H1 (cell line): ENCODE measurements at places on chromosomes 11 and 22.

DNA sequence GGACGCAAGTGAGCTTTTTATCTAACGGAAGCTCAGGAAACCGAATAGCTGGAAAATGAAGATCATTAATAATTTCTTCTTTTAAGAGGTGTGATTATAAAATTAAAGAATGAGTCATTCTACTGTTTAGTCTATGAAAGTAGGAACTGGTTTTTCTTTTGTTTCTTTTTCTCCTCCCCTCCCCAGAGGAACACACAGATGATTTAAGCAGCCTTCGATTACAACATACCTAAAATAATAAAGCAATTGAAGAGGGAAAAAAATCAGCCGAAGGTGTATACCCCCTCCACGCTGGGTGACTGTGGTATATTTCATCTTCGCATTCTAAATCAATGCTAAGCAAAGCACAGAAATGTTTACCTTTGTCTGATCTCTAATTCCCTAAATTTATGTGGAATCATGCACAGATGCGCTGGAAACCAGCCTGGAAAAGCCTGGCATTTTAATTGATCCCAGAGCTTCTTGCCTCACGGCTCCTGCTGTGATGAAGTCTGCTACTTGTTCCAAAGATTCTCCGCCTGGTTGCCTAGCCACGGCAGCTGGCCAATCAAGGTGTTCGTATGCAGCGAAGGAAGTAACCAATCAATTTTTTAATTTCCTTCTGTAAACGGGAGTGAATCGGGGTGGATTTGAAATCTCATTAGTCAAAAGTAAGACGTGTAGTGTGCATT is 133.9 kb downstream of the FANCF start:
- no peak overlapping the region for H3K4me3 ChIP-seq
- H3K27ac ChIP-seq = no peak overlapping the region
- no peak for DNase-seq
- H3K36me3 ChIP-seq = no peaks in the 10 kb centered on the region
- no peaks in the 10 kb centered on the region for H3K4me1 ChIP-seq
- no peaks in the 10 kb centered on the region for H3K27me3 ChIP-seq

DNA sequence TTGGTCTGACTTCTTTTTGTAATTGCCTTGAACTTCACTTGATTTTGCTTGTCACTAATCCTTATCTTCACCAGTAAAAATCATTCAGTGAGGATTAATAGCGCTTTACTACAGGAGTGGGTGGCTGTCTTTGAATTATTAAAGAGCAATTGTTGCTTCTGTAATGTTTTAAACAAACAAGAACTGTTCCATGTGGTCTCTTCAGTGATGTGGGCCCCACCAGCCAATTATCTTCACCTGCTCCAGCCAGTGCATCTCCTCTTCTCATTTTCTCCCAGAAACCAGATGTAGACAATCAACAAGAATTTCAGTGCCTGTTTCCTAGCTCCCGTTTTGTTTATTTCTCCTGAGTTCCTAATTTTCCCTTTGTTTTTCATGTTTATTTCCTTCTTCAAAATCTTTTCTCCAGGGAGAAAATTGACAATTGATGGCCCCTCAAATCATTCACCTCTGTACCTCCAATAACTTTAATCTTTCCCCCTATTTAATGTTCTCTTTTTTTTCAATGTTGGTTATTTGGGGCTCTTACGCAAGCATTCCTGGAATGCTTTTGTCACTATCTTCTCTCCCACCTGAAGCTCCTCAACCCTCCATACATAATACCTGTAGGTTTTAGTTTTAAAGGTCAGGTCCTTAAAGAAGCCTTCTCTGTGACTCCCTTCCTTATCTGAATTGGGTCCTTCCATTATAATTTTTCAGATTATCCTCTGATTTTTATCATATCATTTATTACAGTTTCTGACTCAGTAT is 115.1 kb downstream of the ARFGAP2 start:
- H3K36me3 ChIP-seq = no peaks in the 10 kb centered on the region
- peaks cover 13% of the 10 kb centered on the region; the same call in 1 of the 2 replicates for H3K4me1 ChIP-seq
- DNase-seq = no peak

- H3K27ac ChIP-seq = no peak overlapping the region; the same call in 1 of the 2 replicates
- no peak for DNase-seq
- peaks cover 3% of the 10 kb centered on the region; the same call in 1 of the 2 replicates for H3K36me3 ChIP-seq
- H3K4me1 ChIP-seq = no peaks in the 10 kb centered on the region; the same call in 1 of the 2 replicates
- H3K27me3 ChIP-seq = no peaks in the 10 kb centered on the region
Observed at GRCh38 chr11:126188332-126189108, 22.9 kb downstream of the RPUSD4 start.

DNA sequence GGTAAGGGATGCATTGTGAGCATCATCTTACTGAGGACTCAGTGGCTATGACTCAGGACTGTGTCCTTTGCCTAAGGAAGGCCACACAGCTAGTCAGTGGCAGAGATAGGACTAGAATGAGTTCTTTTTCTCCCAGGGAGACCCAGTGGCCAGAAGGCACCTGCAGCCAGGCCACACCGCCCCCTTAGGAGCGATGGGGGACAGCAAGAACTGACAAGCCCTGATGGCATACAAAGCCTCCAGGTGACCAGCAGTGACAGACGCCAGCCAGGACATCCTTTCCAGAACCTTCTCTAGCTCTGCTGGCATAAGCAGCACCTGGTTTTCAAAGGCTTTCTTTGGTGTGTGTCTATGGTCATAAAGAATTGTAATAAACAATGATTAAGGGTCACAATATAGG is 240.1 kb downstream of the ST3GAL4 start:
- peaks cover 10% of the 10 kb centered on the region for H3K4me1 ChIP-seq
- no peak for DNase-seq
- no peaks in the 10 kb centered on the region for H3K27me3 ChIP-seq
- H3K4me3 ChIP-seq = no peak overlapping the region
- H3K36me3 ChIP-seq = no peaks in the 10 kb centered on the region

DNA sequence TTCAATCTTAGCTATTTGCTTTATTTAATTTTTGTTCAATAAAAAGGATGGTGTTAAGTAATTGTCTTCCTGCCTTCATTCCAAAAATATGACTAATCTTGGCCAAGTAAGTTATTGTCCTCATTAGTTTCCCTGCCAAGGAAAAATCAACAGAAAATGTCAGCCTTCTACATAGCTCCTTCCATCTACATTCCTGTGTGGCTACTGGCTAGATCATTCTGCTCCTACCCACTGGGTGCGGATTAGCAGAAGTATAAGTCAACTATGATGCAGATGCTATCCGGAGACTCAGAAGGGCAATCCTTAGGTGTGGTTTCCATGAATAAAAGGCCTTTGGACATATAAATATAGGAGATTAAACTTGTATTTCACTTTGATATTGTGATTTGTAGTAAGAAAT is 154.4 kb downstream of the SBF2 start:
- no peaks in the 10 kb centered on the region for H3K36me3 ChIP-seq
- no peak overlapping the region for H3K4me3 ChIP-seq
- H3K27ac ChIP-seq = no peak overlapping the region
- no peaks in the 10 kb centered on the region for H3K4me1 ChIP-seq
- no peak for DNase-seq
- no peaks in the 10 kb centered on the region for H3K27me3 ChIP-seq

GRCh38 chr22:46171940-46172339 is 21.6 kb downstream of the PPARA start:
- H3K27me3 ChIP-seq = no peaks in the 10 kb centered on the region
- no peak overlapping the region for H3K27ac ChIP-seq
- no peak for DNase-seq
- H3K4me1 ChIP-seq = no peaks in the 10 kb centered on the region
- H3K4me3 ChIP-seq = no peak overlapping the region
- no peaks in the 10 kb centered on the region for H3K36me3 ChIP-seq

DNA sequence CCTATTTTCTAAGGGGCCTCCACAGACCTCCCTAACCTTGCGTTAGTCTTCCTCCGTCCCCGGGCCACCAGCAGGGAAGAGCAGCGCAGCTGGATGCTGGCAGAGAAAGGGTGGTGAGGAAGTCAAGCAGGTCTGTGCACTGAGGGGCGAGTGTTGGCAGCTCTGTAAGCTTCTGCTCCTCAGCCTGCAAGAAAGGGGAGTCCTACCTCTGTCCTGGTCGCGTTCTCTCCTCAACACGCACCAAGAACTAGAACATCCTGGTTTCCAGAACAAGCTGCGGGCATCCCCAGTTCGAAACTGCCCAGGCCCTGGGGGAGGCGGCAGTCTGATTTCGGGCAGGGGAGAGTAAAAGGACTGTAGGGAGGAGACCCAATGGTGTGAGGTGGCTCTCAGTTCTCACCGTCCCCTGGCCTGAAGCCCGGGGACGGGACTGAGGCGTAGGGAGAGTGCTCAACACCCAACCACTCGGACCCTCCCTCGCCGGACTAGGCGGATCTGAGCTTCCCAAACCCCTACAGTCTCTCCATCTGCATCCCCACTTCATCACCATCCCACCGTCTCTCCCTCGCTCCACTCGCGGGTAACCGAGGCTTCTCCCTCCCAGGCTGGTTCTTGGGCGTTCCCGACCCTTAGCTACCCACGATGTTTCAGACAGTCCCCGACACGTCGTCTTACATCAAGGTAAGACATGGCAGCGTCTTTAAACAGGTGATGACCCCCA is 7.7 kb upstream of the FLI1 start:
- H3K4me1 ChIP-seq = peaks cover 9% of the 10 kb centered on the region
- H3K27me3 ChIP-seq = peaks cover 78% of the 10 kb centered on the region
- no peak for DNase-seq
- H3K36me3 ChIP-seq = no peaks in the 10 kb centered on the region

DNA sequence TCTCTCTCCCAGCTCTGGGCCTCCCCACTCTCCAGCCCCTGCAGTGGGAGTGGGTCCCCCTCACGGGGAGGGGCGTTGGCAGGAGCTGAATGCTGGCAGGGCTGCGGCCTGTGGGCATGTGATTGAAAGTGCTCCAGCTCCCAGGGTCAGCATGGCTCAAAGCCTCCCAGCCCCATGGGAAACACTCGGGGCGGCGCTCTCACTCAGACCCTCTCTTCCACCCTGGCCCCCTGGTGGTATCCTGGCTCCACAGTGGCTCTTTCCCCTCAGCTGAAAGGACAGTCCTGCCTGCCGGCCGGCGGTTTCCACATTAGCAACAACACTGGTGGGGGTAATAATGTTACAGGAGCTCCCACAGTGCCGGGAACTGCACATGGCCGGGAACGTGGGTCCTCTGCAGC is 35.5 kb downstream of the POLR3H start:
- no peaks in the 10 kb centered on the region; the same call in 1 of the 2 replicates for H3K36me3 ChIP-seq
- no peak overlapping the region for H3K4me3 ChIP-seq
- no peak for DNase-seq
- peaks cover 15% of the 10 kb centered on the region for H3K4me1 ChIP-seq
- H3K27ac ChIP-seq = no peak overlapping the region

DNA sequence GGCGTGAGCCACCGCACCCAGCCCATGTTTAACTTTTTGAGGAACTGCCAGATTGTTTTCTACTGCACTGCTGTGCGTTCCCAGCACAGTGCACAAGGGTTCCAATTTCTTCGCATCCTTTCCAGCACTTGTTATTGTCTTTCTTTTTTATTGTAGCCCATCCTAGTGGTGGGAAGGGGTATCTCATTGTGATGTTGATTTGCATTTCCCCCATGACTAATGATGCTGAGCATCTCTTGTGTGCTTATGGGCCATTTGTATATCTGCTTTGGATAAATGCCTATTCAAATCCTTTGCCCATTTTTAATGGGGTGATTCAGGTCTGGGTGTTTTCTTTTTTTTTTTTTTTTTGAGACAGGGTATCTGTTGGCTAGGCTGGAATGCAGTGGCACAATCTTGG is 36.6 kb upstream of the SYT7 start:
- H3K27me3 ChIP-seq = no peaks in the 10 kb centered on the region
- no peak overlapping the region for H3K27ac ChIP-seq
- H3K4me3 ChIP-seq = no peak overlapping the region
- H3K4me1 ChIP-seq = 0 out of 2 replicates have a peak, but pooled peaks cover 7% of the 10 kb centered on the region
- no peak for DNase-seq

DNA sequence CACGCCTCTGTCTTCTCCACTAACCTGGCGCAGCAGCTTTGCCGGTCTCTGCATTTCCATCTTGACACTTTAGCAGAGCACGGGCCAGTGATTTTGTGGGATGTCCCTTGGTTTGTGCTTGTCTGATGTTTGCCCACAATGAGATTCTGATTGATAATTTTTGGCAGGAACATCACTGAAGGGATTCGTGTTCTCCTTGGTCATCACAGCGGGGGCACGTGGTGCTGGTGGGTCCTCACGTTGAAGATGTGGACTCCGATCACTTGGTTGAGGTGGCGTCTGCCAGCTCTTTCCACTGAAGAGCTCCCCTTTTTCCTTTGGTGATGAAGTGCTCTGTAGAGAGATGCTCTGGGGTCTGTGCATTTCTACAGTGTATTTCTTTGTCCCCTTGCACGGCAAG is 37.2 kb downstream of the TBC1D22A start:
- no peak for DNase-seq
- no peaks in the 10 kb centered on the region for H3K27me3 ChIP-seq
- H3K4me3 ChIP-seq = no peak overlapping the region
- no peaks in the 10 kb centered on the region for H3K4me1 ChIP-seq
- no peaks in the 10 kb centered on the region for H3K36me3 ChIP-seq

- H3K36me3 ChIP-seq = no peaks in the 10 kb centered on the region
- H3K27me3 ChIP-seq = no peaks in the 10 kb centered on the region
- no peak overlapping the region for H3K27ac ChIP-seq
- DNase-seq = no peak
- H3K4me1 ChIP-seq = 0 out of 2 replicates have a peak, but pooled peaks cover 2% of the 10 kb centered on the region
Observed at GRCh38 chr11:8930456-8931175, 2.1 kb downstream of the C11orf16 start.

DNA sequence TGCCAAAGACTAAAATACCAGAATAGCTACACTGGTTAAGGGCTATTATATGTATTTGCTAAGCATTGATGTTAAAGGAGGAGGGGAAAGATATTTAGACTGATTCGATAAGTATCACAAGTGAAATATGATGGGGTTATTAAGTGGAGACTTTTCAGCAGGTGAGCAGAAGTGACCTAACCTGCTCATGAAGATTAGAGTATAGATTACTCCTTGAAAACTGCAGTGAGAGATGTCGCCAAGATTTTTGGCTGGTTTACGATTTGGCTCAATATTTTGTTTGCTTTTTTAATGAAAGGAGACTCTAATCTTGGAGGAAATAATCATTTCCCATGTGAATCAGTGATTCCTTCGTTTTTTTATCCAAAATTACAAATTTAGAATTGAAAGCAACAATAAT is 1279.5 kb upstream of the TENM4 start:
- H3K4me1 ChIP-seq = no peaks in the 10 kb centered on the region
- no peaks in the 10 kb centered on the region for H3K27me3 ChIP-seq
- no peak overlapping the region for H3K27ac ChIP-seq
- DNase-seq = no peak

DNA sequence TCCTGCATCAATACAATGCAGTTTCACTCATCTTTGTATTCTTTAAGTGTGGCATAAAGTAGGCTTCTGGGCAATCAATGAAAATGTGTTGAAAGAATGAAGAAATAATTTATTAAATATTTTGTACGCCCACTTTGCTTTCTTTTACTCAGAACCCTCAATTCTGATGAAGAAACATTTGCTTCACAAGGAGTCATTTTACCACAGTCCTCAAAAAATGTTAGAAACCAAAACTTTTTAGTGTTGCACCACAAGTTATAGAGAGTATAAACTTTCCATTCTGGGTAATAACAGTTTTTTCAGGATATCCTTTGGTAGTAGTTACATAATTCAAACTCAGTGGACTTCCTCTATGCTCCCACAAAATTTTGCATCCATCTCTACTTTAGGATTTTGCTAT is 360.5 kb downstream of the DLG2 start:
- H3K27ac ChIP-seq = no peak overlapping the region
- DNase-seq = no peak
- H3K36me3 ChIP-seq = no peaks in the 10 kb centered on the region
- H3K4me1 ChIP-seq = no peaks in the 10 kb centered on the region
- no peak overlapping the region for H3K4me3 ChIP-seq
